ENCODE measurements at places on chromosomes 4 and X.

- no peak for DNase-seq
These were observed 22.2 kb upstream of the HPGD start for GRCh38 chr4:174544496-174544895.

- no peak for DNase-seq
These were observed 1787.4 kb upstream of the ADGRL3 start for GRCh38 chr4:59412739-59413138.

- DNase-seq: no peak
These were observed 58.3 kb downstream of the SMIM20 start for GRCh38 chr4:25972366-25972765.

DNA sequence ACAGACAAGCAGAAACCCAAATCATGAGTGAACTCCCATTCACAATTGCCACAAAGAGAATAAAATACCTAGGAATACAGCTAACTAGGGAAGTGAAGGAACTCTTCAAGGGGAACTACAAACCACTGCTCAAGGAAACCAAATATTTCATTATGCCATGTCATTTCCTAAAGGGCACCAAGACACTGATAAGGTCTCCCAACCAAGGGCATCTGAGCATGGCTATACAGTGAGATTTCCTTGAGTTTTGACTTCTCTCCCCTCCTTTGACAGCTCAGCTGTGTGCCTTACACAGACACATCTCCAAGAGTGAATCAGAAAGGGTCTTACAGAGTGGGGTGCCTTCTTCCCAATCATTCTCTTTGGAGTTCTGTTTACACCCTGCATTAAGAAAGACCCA lies 40.4 kb downstream of the PCDH7 start:
- DNase-seq: no peak

DNA sequence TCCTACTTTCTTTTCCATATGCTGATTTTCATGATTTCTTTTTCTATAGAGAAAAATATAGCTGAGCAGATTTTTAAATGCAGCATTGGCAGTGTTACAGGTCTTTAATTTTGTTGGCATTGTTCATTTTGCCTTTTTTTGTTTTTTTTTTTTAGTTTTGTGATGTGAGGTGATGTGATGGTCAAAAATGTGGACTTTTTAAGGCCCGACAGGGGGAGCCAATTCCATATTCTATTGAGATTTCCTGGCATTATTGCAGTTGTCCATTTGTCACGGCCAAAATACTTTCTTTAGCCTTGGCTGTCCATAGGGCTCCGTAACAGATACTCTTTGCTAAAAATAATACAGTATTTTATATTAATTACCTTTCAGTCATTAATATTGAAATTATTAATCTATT lies 47.8 kb downstream of the SLIT2 start:
- DNase-seq: no peak

DNA sequence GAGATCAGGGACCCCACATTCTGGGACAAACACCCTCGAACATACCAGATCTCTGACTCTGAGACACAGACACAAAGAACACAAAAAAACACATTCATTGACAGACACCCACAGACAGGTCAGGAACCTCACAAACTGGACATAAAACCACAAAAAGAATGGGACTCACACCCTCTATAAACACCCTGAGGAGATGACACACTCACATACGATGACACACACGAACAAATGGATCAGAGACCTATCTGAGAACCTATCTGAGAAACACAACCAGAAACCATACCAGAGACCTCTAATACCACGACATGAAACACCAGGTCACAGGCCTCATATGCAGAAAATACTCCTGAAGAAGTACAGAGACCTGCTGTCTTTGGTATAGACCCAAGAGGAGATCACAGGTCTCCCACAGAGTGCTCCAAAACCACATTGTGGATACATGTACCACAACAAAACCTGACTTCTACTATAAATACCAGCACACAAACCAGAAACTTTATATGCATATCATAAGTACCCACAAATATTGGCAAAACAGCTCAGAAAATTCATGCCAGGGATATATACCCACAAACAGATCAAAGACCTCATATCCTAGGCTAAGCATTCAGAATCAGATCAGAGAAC lies 19.5 kb downstream of the SUV39H1 start:
- DNase-seq: no peak

- no peak for DNase-seq
These were observed 121.7 kb upstream of the DIPK2B start for GRCh38 chrX:45322382-45322781.

GRCh38 chrX:46965125-46965758 lies 53.0 kb downstream of the JADE3 start:
- no peak for DNase-seq

- DNase-seq: no peak
These were observed 863.3 kb downstream of the CENPC start for GRCh38 chr4:66681962-66682361.

Measured in NCI-H2107 (cell line).